Activated CD4-positive, CD25-positive, alpha-beta regulatory T cell treated with anti-CD3 and anti-CD28 coated beads, Interleukin-2, amount 50 U/mL, for 24 hours (primary cell): ENCODE measurements at places on chromosomes 2 and 18.

- ATAC-seq, result no peak
Observed at GRCh38 chr18:55296778-55297177, 291.2 kb downstream of the TCF4 start.

DNA sequence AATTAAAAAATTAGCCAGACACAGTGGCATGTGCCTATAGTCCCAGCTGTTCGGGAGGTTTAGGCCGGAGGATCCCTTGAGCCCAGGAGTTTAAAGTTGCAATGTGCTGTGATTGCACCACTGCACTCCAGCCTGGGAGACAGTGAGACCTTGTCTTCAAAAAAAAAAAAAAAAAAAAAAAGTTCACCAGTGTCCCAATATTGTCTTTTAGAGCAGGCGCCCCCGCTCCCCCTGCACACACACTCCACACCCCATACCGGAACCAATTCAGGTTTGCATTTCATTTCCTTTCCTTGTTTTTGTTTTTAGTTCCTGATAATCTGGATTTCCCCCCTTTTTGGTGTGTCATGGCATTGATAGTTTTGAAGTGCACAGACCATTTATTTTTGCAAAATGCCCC, 10.4 kb downstream of the TMEM87B start:
- ATAC-seq, result no peak

DNA sequence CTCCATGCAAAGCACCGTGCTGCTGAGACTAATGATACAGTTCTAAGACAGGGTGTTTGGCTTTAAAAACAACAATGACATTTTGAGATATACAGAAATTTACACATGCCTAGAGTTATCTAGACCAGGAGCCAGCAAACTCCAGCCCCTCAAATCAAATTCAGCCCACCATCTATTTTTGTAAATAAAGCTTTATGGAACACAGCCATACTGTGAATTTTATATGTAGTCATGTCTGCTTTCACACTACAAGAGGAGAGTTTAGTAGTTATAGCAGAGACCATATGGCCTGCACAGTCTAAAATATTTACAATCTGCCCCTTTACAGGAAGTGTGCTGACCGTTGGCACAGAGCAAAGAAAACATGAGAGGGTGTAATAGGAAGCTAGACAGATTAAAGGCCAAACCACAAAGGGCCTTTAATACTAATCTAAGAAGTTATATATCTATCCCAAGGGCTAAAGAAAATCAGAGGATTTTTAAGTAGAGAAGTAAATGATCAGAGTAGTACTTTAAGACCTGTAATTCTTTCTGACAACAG, 39.4 kb downstream of the NBAS start:
- ATAC-seq, result no peak

- no peak for ATAC-seq
Observed at GRCh38 chr18:72107647-72108383, 436.3 kb downstream of the CBLN2 start.

DNA sequence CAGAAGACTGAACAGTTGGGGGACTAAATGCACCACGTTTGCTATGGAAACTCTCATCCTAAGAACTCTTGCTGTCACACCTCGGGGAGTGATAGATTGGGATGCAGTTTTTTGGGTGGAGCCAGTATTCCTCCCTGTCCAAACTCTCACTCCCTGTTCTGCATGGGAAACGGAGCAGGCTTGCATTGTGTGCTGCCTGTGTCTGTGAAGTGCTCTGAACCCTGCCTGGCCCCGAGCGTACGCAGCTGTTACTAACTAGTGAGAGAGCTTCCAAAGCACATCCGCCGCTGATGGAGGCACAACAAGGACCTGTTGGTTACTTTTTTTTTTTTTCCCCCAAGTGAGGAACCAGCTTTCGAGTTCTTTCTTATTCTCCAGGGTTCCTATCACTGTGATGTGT, 195.5 kb downstream of the ANAPC1 start:
- ATAC-seq, result no peak

- no peak for ATAC-seq
Observed at GRCh38 chr2:142693171-142693950, 184.1 kb upstream of the KYNU start.

DNA sequence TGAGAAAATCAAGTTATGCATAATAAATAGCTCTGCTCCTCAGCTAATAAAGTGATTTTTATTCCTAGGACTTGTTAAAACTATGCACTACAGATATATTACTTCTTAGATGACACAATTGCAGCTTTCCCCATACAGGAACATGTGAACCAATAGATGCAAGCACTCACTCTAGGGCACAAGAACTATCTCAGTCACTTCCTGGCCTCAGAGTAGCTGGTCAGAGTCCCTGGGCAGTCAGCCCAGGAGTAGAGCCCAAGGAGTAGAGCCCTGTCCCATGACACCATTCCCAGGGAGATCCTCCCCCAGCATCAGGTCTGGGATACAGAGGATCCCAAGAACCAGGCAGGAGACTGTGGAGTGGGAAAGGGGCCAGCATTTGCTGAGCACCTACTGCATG, 2.7 kb downstream of the TNS1 start:
- no peak for ATAC-seq

DNA sequence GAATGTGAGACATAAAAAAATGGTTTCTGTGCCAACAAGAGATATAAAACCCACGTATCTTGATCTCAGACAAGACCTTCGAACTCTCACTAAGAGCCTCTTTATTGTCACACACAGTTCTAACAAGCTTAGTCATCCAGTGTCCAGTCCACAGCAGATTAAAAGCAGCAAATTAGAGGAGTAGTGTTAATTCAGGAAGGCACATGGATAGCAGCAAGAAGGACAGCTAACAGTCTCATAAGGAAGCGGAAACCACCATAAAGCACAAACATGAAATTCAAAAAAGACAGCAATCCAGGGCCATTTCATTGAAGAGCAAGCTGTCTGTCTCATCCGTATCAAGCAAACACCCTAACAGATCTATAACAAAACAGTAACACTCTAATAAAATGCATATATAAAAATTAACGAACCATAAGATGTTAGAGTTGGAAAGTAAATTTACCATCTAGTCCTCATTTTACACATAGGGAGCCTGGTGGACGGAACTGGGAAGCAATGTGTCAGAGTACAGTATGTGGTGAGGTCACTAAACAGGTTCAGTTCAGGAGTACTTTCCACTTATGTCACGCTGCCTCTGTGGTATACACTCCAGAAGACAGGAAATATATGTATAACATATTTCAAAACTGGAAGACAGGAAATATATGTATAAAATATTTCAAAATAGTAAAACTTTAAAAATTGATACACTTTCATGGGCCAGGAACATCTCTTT, 18.3 kb downstream of the AAK1 start:
- peak; percentile 7 for ATAC-seq

- no peak for ATAC-seq
Observed at GRCh38 chr2:77007686-77008085, 514.5 kb downstream of the LRRTM4 start.

DNA sequence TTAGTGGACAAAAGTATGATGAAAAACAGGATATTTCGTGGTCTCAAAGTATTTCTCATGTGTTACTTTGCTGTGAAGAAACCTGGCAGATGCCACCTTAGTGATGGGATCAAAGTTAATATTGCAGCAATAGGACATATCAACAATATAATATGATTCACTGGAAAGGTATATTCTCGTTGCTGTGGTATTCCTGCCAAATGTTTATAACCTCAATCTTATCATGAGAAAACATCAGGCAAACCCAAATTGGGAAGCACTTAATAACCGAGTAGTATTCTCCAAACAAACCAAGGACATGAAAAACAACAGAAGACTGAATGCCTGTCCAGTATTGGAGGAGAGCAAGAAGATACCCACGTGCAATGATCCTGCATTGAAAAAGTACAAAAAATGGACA, 302.6 kb upstream of the MC4R start:
- no peak for ATAC-seq

- no peak for ATAC-seq
Observed at GRCh38 chr2:104875262-104875661, 21.3 kb downstream of the POU3F3 start.

DNA sequence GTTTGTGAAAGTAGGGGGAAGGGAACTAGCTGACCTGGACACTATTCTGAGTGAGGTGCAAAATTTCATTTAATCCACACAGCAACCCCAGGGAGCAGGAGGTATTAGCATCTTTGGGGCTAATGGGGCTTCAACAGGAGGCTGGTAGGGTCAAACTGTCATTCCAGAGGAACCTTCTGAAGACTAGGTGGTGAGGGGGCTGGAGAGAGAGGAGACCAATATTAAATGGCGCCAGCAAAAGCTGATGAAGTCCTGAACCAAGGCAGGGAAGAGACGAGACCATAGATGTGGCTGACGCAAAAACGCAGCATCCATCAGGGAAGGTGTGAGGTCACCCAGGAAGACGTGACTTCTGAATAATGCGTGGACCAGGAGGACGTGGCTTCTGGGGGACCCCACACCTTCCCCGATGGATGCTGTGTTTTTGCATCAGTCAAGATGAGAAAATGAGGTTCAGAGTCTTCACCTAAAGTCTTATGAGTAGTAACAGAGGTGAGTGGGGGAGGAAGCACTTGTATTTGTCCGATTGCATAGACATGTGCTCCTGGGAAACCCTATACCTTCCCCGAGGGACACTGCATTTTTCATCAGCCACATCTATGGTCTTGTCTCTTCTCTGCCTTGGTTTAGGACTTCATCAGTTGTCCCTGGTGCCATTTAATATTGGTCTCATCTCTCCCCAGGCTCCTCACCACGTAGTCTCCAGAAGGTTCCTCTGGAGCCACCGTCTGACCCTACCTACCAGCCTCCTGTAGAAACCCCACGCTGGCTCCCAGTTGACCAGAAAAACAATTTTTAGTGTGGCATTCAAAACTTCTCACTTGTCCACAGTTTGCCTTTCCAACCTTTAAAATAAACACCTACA, 188.6 kb downstream of the MYCN start:
- ATAC-seq, result no peak

DNA sequence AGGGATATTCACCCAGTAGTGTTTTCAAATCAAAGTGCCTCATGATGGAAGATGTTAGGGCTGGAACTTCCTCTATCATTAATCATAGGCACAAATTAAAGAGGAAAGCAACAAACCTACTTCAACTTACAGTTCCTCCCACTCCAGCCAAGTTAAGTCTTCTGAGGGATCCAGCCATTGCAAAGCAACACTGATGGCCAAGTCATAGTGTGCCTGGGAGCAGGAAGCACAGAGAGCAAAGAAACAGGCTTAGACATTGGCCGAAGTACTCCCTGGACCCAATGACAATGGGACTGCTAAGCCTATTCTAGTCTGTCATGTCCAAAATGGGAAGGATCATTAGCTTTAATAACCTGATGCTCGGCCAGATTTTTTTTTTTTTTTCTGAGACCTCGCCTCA, 7.0 kb downstream of the C2orf80 start:
- ATAC-seq, result no peak

DNA sequence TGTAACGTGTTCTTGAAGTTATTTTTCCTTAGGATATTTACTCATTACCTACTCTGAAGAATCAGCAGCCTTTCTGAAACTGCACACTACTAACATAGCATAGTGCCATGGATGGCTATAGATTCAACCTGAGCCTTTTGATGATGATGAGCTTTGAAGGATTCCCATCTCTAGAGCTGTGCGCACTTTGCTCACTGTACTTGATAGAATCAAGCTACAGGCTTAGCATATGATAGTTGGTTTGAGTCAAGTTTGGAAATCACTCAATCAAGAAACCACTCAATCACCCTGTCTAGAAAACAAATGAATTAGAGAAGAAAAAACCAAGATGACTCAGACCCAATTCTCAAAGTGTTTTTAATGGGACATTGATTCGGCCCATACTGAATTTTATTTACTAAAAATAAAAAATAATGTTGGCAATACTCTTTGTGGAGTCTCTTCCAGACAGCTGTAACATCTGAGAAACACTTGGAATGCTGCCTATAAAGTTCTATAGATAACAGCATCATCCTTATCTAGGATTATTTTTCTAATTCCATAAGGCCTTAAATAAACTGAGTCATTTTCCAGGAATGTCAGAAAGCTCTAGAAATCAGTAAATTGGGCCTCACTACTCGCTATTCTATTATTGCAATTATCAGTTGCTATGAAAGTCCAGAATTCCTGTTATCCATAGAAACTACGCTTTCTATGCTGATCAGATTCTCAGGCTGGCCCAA, 259.0 kb upstream of the ERBB4 start:
- ATAC-seq, result peak; percentile 89

DNA sequence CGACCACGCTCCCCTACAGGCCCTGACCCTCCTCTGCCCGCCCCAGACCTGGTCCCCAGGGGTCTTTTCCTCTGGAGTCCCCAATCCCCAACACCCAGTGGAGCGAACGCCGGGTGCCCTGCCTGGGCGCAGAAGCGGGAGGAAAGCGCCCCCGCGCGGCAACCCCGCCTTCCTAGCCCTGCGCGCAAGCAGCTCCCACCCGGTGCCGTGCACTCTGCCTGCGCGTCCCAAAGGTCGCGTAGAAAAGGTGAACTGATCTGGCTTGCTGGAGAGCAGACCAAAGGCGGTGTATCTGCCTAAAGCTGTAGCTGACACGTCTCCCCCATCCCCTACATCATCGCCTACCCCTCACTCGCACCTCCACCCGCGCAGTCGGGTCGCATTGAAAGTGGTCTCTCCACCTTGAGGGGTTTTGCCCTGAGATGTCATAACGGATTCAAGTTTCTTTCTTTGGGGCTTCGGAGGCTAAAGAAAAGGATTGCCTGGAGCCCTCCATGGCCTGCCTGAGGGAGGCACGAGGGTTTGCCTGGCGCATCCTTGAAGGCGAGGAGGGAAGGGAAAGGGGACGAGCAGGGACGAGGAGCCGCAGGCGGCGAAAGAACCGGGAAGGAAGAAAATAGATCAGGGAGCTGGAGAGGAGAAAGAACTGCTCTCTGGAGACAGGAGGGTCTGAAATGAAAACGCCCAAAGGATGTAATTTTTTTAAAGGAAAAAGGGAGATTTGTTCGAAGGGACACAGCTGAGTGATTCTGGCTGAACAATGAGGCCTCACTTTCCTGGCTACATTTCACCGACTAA, 5.8 kb downstream of the GAD1 start:
- ATAC-seq, result peak; percentile 29

- no peak for ATAC-seq
Observed at GRCh38 chr2:153268941-153269461, 209.6 kb downstream of the RPRM start.

DNA sequence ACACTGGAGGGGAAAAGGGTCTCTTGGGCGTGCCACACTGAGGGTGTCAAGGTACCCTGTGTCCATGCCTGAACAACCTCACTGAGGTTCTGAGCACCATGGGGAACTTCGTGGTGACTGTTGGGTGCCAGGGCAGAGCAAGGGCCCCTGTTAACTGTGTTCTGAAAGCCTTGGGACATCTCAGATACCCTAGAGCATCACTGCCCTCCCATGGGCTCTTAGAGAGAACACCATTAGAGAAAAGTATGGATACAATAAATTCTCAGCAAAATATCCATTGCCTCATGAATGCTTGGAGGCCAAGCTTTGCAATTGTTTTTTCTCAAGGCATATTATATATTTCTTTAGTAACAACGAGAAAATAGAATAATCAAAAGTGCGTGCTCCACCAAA, 488.5 kb upstream of the NRP2 start:
- ATAC-seq, result no peak

GRCh38 chr2:163155279-163155883, 316.8 kb upstream of the KCNH7 start:
- no peak for ATAC-seq

GRCh38 chr2:206881708-206882410, 57.5 kb upstream of the CPO start:
- no peak for ATAC-seq

GRCh38 chr2:134301099-134301927, 47.4 kb downstream of the MGAT5 start:
- ATAC-seq, result peak; percentile 85
